ENCODE measurements at places on chromosomes 5 and 9.

DNA sequence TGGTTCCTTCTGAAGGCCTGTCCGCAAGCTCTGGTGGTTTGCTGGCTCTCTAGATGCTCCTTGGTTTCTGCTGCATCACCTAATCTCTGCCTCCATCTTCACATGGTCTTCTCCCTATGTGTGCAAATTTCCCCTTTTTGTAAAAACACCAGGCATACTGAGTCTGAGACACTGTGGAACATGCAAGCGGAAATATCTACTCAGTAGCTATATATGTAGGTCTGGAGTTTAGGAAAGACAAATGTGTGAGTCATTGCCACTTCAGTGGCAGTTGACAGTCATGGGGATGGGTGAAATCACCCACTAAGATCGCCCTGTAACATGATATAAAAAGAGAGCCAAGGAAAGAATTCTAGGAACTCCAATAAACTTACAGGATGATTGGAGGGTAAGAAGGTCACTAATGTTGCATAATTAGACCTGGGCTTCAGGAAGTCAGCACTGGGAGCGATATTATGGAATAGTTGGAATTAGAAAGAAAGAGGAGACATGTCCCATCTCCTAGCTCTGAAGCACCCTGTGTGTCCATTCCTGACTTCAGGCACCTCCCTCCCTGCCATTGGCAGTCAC, 22.7 kb upstream of the UBLCP1 start:
- H3K4me1 ChIP-seq = no peaks in the 10 kb centered on the region
- DNase-seq = no peak
- no peaks in the 10 kb centered on the region for H3K27me3 ChIP-seq

GRCh38 chr5:81779916-81780266, 29.0 kb upstream of the SSBP2 start:
- peaks cover 37% of the 10 kb centered on the region for H3K4me1 ChIP-seq
- no peaks in the 10 kb centered on the region for H3K36me3 ChIP-seq
- no peak for DNase-seq
- no peaks in the 10 kb centered on the region for H3K27me3 ChIP-seq

- no peaks in the 10 kb centered on the region for H3K27me3 ChIP-seq
- no peaks in the 10 kb centered on the region for H3K36me3 ChIP-seq
- peaks cover 26% of the 10 kb centered on the region for H3K4me1 ChIP-seq
- no peak overlapping the region for H3K27ac ChIP-seq
- no peak overlapping the region for H3K4me3 ChIP-seq
Measured at GRCh38 chr9:71763832-71764231, 4.5 kb downstream of the CEMIP2 start.

GRCh38 chr5:88675168-88675707, 207.7 kb downstream of the MEF2C start:
- no peak for DNase-seq
- peaks cover 14% of the 10 kb centered on the region for H3K4me1 ChIP-seq
- no peaks in the 10 kb centered on the region for H3K36me3 ChIP-seq
- peaks cover 6% of the 10 kb centered on the region for H3K27me3 ChIP-seq
- no peak overlapping the region for H3K27ac ChIP-seq

Measured in esophagus squamous epithelium (tissue), 5 donors.